Inflammatory macrophage (primary cell): ENCODE measurements at places on chromosomes 1 and 21.
A peak's percentile ranks its signal among the peaks of the same experiment; 100 is the strongest.

DNA sequence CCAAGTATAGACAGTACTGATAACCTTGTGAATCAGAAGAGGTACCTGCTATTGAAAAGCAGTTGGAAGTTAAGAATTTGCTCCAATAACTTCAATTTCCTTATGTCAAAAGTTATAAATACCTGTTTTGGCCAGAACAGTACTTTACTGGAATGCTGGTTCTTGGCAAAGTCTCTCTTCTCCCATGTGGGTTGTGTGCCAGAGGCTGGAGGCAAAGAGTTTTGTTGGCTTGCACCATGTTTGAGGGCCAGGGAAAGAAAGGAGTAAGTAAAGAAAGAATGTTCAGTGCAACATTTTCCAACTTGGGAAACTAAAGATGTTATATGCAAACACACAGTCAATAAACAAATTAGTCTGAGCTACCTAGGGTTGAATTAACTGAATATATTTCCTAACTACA, 67.0 kb upstream of the DYNLT5 start:
- no peak for DNase-seq

- DNase-seq: no peak
Measured at GRCh38 chr1:184143449-184143848, 91.9 kb downstream of the TSEN15 start.

GRCh38 chr1:205430696-205431305, 8.9 kb upstream of the LEMD1 start:
- DNase-seq: peak; percentile 44

- DNase-seq: peak; percentile 15
Measured at GRCh38 chr1:25858494-25858893, 763 bp downstream of the AUNIP start.

- DNase-seq: no peak
Measured at GRCh38 chr21:42092771-42093170, 21.7 kb downstream of the UMODL1 start.

DNA sequence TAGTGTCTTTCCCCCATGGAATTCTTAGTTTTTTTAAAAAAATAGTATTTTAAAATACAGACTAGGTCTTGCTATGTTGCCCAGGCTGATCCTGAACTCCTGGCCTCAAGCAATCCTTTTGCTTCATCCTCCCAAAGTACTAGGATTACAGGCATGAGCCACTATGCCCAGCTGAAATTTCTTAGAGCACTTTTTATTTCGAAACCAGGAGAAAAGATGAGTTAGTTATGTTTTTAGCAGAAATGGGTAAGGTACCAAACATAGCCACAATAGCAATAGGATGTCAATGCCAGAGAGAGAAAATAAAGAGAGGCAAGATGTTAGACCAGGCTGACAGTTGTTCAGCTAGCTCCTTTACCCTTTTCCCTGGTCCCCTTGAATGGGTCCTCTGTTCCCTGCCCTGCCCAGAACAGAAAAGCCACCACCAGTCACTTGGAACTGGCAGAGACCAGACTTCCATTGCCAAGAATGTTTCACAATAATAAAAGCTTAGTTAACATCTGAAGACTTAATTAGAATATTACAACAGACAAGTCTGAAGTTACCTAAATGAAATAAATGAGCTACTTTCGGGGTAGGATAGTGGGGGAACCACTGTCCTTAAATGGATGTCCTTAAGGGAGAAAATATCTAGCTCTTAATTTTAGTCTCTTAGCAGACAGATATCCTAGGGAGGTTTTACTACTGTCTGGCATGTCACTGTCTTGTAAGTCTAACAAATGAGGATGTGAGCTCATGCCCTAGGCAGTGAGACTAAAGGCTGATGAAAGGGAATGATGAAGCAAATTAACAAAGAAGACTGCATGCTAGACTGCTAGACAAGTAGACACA, 54.3 kb downstream of the ABL2 start:
- DNase-seq: peak; percentile 87

DNA sequence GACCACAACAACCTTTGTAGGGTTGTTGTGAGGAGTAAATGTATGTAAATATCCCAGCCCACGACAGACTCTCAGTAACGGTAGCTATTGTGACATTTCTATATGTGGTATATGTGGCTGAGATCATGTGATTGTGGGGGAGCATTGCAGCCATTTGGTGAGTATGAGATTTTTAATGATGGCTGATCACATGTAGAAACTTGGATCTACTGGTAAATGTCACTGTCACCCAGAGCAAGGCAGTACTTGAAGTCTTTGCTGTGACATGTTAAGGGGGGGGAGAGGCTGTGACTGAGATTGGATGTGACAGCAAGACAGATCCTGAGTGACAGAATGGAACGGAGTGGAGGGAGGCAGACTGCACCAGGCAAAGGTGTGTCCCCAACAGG, 23.9 kb upstream of the MEF2D start:
- peak; percentile 76 for DNase-seq

DNA sequence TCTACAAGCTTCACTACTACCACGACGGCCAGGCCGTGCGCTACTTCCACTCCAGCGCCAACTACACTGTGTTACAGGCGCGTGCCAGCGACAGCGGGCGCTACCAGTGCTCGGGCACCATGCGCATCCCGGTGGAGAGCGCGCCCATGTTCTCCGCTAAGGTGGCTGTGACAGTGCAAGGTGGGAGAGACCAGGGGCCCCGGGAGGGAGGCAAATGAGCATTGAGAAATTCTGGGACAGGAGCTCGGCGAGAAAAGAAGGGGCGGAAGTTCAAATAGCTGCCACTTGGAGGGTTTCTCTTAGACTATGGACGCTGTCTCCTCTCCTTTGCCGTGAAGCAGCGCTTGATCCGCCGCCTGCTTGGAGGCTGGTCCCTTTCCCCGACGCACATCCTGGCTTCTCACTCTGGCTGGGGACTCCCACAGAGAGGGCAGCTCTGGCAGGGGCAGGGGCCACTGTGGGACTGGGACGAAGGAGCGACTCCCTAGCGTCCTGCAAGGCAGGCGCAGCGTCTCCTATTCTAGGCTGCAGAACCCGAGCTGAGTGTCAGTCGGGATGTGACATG, 4.6 kb downstream of the FCRLB start:
- DNase-seq: no peak

DNA sequence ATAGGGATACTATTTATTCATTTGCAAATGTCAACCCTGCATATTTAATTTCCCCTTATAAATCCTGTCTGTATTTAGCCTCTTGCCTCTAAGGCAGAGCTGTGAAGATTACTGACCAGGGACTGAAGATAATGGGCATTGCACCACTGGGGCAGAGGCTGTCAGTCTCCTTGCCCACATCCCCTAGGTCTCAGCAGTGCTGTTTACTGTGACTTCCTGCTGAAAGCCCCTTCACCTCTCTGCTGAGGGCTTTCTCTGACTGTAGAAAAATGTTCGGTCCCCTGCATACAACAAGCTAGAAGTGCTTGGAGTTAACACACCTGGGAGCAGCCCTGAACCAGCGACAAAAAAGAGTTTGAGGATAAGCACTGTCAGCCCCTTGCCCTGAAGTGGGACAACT, 28.8 kb downstream of the SLC5A9 start:
- DNase-seq: no peak

DNA sequence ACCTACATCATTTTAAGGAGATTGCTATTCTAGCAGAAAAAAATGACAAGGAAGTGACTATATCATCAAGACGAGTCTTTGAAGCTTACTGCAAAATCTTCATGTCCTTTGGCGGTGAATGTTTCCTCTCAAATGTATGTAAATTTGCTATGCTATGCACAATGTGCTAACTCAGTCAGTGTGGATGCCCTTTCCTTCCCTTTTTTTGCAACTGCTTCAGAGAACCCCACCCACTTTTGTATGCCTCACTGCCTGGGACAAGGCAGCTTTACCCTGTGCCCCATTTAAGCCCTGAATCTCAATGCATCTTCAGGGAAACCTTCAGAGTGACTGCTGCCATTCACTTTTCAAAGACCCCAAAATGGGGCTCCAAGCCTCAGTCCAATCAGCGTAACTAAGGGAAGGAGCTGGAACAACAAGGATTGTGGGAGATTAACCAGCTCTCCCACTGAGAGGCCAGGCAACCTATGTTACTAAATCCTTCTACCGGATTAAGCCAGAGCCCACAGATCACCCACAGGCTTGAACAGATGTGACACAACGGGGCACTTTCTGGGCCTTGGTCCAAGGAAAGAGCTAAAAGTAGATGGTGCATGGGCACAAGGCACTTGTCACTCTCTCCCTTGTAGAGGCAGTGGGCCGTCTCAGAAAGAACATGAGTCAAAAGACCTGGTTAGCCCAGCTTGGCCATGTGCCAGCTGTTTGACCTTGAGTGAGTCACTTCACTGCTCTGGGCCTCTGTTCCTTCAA, 154.4 kb downstream of the PLPP3 start:
- peak; percentile 97 for DNase-seq

- DNase-seq: peak; percentile 71
Measured at GRCh38 chr1:205488074-205488723, 16.3 kb upstream of the CDK18 start.

GRCh38 chr1:236553370-236553769, 29.6 kb downstream of the LGALS8 start:
- no peak for DNase-seq

- DNase-seq: no peak
Measured at GRCh38 chr21:38455403-38455802, 42.9 kb downstream of the ERG start.

GRCh38 chr1:51341876-51342496, 11.6 kb upstream of the TTC39A start:
- no peak for DNase-seq
